ENCODE measurements at places on chromosomes 11 and 22. TPM values are rescaled to one million over a fixed set of nuclear protein-coding genes. Genes with fewer than 3 reads are reported as not detected.

Gene OTOG
- total RNA-seq: 2.2 TPM

Gene TREH
- 1.7 TPM for total RNA-seq

Gene RFPL1
- total RNA-seq: 0.37 TPM

Gene SMIM38
- 8.8 TPM for total RNA-seq

Gene PATE4
- 0.79 TPM for total RNA-seq

Gene KBTBD3
- 6.8 TPM for total RNA-seq

Gene C22orf31
- total RNA-seq: 1.8 TPM

GRCh38 chr11:61967116-61967923 lies at the start of gene FTH1:
FTH1 (minus strand) TSS chr11:61967634; CDS start chr11:61967425, 209 bp downstream.
- no peaks in the 10 kb centered on the region for H3K27me3 ChIP-seq
- peak; percentile 95 for DNase-seq
- H3K36me3 ChIP-seq: no peaks in the 10 kb centered on the region
- peaks cover 43% of the 10 kb centered on the region for H3K4me1 ChIP-seq
- H3K27ac ChIP-seq: peak within 1 kb of the TSS; percentile 100

DNA sequence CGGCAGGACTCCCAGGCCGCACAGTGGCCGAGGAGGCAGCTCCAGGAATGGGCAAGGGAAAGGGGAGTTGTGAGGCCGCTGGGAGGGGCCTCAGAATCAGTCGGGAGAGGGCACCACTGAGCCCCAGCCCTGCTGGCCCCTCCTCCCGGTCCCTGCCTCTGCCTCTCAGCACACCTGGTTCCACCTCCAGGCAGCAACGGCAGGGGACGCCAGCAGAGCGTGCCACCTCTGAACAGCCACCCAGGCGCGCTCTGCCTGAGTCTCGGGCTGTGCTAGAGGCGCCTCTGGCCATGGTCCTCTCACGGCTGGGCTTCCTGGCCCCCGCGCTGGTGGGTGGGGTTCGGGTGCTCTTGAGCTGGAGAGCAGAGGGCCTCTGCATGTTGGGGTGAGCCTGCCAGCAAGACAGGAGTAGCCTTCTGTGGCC lies 33.0 kb downstream of the MOB2 start:
- H3K27ac ChIP-seq: no peak overlapping the region
- H3K4me3 ChIP-seq: no peak overlapping the region
- H3K36me3 ChIP-seq: no peaks in the 10 kb centered on the region
- no peak for DNase-seq
- no peaks in the 10 kb centered on the region for H3K27me3 ChIP-seq
- H3K4me1 ChIP-seq: no peaks in the 10 kb centered on the region

GRCh38 chr22:29458551-29458950 lies 20.2 kb downstream of the RFPL1 start:
- peaks cover 15% of the 10 kb centered on the region for H3K4me1 ChIP-seq
- no peaks in the 10 kb centered on the region for H3K36me3 ChIP-seq
- H3K4me3 ChIP-seq: no peak overlapping the region
- DNase-seq: no peak
- no peak overlapping the region for H3K27ac ChIP-seq

DNA sequence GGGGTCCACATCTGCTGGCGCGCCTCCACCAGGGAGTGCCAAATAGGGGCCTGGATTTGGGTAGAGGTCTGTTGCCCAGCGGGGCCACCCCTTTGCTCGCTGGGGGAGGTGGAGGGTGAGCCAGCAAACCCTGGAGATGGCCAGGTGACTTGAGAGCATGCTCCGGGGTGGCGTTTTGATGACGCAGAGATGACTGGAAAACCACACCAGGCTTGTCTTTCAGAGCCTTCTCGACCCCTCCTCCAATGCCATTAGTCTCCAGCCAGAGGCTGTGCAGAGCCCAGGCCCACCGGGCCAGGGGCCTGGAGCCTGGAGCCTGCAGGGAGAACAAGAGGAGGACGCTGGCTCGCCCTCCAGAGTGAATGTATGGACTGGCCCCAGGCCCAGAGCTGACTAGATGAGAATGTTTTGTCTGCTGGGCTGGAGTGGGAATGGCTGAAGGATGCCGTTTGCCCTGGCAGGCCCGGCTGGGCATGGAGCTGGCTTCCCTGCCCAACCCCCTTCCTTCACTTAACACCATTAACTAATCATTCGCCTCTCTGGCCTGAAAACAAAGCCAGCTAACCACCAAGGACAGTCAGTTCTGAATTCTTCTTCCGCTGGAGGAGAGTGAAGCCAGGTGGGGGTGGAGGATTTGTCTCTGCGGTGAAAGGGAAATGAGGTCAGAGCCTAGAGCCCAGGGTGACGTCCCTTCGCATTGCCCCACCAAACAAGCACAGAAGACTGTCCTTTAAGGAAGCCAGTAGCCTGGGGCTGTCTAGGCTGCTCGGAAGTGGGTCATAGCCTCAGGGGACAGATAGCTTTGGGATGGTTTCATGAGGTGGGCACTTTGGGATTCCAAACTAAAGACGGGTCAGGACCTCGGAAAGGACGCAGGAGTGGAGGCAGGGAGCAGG lies 1.6 kb upstream of the MCAM start:
- H3K36me3 ChIP-seq: no peaks in the 10 kb centered on the region
- no peaks in the 10 kb centered on the region for H3K27me3 ChIP-seq
- H3K4me3 ChIP-seq: no peak overlapping the region
- no peak overlapping the region for H3K27ac ChIP-seq
- DNase-seq: no peak
- H3K4me1 ChIP-seq: peaks cover 42% of the 10 kb centered on the region

DNA sequence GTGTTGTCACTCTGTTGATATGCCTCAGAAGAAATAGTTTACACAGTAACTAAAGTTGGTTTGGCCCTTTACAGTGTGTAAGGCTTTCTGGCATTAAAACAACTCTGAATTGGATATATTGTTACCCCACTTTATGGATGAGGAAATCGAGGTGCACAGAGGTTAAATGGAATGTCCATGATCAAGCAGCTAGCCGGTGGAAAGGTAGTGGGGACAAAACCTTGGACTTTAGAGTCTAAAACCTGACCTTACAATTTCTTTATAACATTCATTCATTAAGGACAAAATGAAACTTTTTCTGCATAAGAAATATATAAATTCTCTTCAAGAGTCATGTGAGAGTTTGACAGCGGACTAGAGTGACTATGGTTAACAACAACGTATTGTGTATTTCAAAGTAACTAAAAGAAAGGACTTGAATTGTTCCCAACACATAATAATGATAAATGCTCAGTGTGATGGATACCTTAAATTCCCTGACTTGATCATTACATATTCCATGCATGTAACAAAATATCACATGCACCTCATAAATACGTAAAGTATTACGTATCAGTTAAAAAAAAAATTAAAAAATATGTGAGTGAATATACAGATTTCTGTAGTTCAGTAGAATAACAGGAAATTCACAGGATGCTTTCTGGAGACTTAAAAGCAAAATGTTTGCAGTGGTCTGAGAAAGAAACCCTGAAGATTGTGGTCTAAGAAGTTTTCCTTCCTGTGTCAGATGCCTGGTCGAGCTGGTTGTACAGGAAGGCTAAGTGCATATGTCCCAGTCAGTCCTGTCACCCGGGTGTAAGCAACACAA lies 51.0 kb downstream of the TEAD1 start:
- DNase-seq: no peak
- peaks cover 27% of the 10 kb centered on the region for H3K4me1 ChIP-seq
- H3K4me3 ChIP-seq: no peak overlapping the region

- H3K27me3 ChIP-seq: no peaks in the 10 kb centered on the region
- DNase-seq: no peak
- no peaks in the 10 kb centered on the region for H3K4me1 ChIP-seq
- H3K4me3 ChIP-seq: no peak overlapping the region
- H3K36me3 ChIP-seq: no peaks in the 10 kb centered on the region
Observed at GRCh38 chr11:73223998-73224730, 6.1 kb downstream of the P2RY2 start.

All from testis (tissue), 5 donors.